ENCODE measurements at places on chromosomes 7 and 10.

GRCh38 chr7:35241436-35241835, 12.5 kb downstream of the TBX20 start:
- DNase-seq = no peak

DNA sequence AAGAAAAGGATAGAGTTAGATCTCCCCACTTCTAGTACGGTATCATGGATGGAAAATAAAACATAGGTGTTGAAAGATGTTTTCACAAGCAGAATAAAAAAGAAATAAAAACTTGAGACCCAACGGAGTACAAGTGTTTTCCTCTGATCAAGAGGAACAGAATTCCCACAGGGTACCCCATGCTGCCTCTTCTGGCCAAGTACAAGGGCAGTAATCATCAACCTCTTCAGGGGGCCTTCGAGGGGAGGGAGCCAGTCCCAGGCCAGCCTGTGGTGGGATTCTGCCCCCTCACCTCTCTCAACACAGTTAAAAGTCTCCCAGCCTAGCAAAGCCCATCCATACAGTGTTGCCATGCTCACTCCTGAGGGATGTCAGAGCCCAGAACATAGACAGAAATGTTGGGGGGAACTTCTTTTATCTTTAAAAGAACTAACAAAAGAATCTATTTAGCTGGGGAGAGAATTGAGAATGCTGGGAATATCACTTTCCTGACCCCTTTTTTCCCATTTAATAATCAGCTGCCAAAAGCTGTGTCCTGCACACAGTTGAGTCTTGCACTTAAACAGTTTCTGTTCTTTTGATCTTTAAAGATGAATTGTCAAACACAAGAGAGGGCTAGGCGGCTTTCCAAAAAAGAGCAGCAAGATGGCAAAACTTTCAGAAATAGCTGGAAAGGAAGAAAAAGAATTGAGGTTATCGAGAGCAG, 101.7 kb downstream of the PTN start:
- DNase-seq = no peak

GRCh38 chr10:88107296-88108097, 244.1 kb downstream of the PTEN start:
- DNase-seq = no peak

DNA sequence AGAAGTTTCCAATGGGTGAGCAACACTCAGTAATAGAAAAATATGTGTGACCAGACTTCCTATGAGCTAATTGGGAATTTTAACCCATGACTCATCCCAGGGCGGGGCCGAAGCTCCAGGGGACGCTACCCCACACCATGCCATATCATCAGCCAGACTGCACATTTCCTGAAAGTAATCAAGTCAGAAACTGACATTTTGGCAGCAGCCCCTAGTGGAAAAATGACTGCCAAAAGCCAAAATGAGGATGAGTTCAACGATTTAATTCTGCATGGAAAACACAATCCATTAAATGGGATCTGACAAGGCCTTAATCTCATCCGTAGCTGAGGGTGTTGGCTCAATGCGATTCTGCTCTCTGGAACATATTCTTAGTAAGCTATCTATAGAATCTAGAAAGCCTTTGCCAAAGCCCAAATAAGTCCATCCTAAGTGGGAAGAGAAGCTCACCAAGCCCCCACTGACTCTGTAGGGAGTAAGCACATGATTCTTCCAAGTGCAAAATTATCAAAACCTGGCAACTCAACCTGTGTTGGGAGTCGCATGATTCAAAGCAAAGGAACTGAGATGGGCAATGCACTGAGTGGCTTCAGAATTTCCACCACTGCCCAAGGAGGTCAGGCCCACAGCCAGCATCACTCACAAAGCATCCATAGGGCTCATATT, 93.1 kb upstream of the PDE1C start:
- peak; percentile 97 for DNase-seq

GRCh38 chr10:78714225-78714624, 354.5 kb upstream of the ZMIZ1 start:
- no peak for DNase-seq

DNA sequence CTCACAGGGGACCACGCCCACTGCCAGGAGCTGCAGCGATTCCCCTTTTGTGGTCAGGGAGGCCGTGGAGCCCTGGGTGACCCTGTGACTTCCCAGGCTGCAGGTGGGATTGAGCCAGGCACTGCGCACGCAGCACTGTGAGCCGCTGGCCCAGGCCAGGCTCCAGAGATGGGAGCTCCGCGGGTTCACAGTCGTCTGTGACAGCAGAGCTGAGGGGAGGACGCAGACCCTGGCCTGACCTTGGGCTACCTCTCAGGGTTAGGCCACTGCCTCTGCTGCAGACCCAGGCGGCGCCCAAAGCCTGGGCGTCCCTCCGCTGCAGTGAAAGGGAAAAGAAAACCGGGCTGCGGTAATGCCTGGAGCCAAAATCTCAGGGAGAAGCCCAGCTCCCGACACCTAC, 107.5 kb upstream of the GPR26 start:
- DNase-seq = no peak

- DNase-seq = no peak
These were observed 26.8 kb upstream of the VAX1 start for GRCh38 chr10:117164592-117165537.

DNA sequence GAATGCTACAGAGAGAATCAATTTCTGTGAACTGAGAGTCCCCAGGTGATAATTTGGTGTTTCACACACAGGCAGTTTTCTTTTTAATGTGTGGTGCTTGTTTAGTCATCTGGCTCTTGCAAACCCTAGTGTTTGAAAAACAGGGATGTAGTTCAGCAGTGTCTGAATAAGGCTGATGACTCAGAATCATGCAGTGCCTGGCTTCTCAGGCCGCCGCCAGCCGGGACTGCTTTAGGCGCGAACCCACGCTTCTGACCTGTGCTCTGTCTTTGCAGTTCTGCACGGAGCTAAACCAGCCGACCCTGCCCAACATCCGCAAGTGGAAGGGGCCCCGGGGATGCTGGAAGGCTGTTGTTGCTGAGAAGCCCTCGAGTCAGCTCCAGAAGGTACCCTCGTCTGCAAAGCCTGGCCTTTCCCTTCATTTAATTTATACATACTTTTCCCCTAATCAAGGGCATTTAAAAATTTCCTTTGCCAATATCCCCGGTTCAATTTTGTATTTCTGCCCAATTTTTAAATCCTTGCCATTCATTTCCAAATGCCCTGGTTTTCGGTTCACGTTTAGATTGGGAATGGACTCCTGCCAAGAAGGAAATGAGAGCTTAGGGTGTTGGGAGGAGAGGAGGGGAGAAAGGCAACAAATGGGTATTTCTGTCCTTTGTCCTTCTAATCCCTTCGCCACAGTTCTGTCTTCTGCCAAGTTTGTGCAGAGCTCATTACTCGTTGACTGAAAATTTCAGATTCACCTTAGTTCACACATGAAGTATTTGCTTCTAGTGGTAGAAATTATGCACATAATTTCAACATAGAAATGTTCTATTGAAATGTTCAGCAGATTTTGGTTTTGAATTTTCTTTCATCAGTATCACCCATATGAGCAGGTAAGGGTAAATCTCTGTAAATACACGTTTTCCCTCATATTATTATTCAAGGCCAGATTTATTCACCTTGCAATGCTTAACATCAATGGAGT, 108.5 kb upstream of the ANLN start:
- no peak for DNase-seq

DNA sequence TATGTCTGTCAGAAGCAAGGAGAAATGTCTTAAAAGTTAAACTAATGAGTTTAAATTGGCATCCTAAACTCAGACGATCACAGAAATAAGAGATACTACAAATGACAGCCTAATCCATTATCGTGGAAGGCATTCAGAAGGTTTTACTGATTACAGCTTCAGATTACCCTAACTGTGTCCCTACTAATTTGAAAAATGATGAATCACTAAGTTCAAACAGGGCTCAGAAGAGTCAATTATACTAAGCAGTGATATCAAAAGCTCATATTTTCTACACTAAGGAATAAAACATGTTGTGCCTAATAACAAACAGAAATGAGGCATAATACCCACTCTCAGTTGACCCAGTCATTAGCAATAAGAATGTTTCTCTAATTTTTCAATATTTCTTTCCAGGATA, 152.0 kb upstream of the NRBF2 start:
- no peak for DNase-seq

DNA sequence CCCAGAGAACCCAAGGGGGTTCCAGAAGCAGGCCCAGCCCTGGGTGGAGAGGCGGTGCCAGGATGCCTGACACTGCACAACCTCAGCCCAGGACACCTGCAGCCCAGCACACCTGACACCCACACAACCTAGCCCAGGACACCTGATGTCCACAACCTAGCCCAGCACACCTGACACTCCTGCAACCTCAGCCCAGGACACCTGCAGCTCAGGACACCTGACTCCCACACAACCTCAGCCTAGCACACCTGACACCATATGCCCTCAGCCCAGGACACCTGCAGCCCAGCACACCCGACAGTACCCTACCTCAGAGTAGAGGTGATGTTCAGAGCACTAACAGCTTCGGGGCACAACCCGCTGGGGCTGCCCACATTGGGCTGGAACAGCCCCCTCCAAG, 87.3 kb downstream of the PAXIP1 start:
- DNase-seq = no peak

GRCh38 chr10:108673741-108674140, 1249.6 kb downstream of the XPNPEP1 start:
- DNase-seq = no peak

GRCh38 chr7:154591544-154591943, 411.4 kb downstream of the PAXIP1 start:
- no peak for DNase-seq

DNA sequence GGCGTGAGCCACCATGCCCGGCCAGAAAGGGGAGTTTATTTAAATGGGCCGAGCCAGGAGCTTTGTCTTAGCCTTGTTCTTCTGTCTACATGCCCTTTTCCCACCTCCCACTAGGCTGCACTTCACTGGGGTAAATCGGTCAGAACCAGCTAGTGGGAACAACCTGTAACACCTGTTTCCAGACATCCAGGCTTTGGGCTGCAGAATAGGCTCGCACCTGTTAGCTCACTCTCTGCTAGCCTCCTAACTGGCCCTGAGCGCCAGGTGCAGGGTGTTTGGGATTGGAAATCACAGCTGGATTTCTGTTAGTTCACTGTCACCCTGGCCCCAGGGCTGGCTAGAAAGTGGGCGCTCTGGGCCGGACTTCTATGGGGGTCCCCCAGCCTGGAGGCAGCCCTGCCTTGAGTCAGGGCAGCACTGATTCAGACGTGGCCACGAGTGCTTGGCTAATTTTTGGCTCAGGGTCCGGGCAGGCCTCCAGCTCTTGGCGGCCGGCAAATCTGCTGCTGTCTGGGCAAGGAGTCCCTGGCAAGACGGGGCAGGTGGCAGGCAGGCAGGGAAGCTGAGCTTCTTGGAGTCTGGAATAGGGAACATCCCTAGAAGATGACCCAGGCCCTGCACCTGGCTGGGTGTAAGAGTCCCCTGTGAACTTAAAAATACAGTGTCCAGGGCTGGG, 48.6 kb downstream of the GTF2IRD1 start:
- DNase-seq = no peak
